Cortex of kidney (tissue), 1 donor: ENCODE measurements at places on chromosomes 2 and 18.

GRCh38 chr2:136310797-136311603 is 193.1 kb upstream of the CXCR4 start:
- DNase-seq = no peak

- DNase-seq = no peak
Measured at GRCh38 chr18:22701795-22702194, 231.3 kb upstream of the RBBP8 start.

GRCh38 chr2:232250246-232251175 is 128.0 kb upstream of the ALPP start:
- DNase-seq = no peak

GRCh38 chr2:222730366-222730999 is 59.0 kb downstream of the MOGAT1 start:
- DNase-seq = no peak

DNA sequence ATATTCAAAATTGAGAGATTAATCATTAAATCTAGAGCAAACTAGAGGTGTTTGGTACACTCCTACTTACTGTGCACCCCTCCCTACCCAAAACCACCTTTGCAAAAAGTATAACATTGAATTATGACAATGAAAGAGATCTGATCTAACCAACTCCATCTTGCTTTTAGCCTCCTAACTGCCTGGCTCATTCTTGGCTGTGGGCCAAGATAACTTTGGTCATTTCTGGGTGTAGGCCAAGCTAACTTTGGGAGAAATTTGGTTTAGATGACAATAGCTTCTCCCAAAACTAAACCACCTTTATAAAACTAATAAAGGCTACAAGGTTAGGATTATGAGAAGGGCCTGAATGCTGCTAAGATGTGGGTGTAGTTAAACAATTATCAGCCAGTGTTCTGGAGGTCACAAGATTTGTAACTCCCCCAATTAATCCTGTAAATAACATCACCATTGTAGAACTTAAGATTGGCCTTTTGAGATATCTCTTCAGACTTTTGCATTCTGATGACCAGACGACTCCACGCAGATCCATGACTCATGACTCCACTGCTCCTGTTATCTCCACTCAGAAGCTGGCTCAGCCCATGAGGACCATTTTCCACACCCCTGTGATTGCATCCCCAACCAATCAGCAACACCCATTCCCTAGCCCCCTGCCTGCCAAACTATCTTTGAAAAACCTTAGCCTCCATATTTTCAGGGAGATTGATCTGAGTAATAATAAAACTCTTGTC is 160.2 kb downstream of the FBXO15 start:
- DNase-seq = no peak

DNA sequence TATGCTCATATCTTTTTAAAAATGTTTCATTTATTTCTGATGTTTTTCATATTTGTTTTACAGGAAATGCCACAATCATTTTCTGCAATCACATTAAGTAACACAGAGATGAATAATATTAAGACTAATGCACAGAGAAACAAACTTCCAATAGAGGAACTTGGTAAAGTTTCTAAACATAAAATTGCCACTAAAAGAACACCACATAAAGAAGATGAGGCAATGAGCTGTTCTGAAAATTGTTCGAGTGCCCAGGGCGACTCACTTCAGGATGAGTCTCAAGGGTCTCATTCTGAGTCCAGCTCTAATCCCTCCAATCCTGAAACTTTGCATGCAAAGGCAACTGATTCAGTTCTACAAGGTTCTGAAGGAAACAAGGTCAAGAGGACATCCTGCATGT is 70.4 kb downstream of the APLF start:
- no peak for DNase-seq

DNA sequence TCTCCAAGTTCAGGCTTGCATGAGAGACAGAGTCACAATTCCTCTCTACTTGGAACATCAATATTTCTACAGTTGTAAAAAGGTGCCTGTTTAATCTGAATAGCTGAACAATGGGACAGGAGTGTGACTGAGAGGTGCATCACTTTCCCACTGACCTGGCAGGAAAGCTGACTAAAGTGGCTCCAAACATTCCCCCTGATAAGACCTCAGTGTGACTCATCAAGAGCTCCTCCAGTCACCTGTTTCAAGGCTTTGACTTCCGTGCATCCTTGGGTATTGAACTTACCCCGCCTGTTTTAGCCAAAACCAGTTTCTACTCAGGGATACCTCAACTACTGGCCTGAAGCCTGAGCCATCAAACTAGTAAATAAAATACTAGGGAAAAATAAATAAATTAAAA is 453.9 kb upstream of the DDX18 start:
- no peak for DNase-seq

DNA sequence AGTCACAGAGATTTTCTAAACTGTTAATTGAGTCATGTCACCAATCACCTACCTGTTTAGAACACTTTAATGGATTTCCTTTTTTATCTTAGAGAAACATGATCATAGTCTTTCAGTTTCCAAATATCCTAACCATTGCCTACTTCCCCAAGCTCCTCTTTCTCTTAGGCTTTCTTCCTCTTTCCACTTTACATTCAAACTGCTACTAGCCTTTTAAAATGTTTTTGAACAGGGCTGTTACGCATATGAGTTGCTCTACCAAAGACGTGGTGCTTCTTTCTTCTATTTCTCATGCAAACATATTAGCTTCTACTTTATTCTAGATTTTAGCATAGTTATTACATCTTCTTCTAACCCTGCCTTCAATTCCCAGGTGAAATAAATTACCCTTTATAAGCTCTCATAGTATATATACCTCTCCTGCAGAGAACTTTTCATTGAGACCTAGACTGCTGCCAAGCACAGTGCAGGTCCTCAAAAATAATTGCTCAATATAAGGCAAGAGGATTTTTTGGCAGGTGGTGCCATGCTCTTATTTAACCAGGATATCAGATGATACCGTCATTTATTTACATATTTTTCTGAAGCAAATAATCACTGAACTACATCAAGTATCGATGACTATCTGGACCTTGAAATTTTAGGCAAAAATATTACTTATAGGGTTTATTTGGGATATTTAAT is 937.1 kb downstream of the TSN start:
- no peak for DNase-seq

DNA sequence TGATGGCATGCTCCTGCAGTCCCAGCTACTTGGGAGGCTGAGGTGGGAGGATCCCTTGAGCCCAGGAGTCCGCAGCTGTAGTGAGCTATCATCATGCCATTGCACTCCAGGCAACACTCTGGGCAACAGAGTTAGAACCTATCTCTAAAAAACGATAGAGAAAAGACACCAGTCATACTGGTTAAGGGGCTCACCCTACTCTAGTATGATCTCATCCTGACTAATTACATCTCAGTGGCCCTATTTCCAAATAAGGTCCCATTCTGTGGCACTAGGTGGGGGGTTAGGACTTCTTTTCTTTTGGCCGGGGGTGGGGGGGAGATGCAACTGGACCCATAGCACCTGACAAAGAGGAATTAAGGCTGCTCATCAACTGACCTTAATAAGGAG is 163.2 kb upstream of the NCK2 start:
- no peak for DNase-seq

DNA sequence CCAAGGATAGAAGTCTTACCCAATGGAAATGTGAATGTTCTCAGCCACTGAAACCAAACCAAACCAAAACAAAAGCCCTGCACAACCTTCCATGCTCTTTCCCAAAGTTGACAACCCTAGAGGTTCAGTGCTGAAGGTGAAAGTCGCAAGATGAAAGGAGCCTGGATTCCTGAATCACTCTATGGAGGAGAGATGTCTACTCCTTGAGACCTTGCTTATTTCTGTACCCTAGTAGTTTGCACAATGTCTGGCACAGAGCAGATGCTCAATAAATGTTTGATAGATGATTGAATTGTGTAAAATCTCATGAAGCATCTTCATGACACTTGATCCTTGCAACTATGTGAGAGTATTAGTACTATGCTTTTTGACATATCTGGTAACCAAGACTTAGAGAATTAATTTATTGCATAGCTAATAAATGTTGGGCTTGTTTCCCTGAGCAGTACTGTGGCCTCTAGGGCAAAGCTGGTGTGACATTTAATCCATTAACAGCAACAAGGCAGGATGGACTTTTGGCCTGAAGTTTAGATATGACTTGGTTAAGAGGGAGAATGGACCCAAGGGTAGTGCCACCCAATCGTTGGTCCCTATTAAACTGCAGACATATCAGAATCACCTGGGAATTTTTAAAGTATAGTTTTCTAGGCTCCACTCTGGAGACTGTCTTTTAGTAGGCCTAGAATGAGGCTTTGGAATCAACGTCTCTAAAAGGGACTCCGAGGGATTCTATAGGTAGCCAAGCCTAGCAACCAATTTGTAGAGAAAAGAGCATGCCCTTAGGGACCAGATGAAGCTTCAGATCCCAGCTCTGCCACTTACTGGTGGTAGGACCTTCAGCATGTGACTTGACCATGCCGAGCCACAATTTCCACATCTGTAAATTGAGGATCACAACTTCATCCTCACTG is 145.9 kb downstream of the DDX1 start:
- DNase-seq = no peak

DNA sequence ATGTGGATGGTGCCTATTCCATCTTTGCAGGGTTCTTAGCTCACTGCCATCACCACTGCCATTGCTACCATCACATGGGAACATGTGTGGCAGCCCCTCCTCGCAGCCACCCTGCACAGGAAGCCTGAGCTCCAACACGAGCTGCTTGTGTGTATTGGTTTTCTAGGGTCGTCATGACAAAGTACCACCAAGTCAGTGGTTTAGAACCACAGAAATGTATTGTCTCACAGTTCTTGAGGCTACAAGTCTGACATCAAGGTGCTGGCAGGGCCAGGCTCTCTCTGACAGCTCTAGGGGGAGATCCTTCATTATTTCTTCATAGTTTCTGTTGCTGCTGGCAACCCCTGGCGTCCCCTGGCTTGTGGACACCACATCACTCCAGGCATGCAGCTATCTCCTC is 10.3 kb upstream of the IL1R2 start:
- no peak for DNase-seq

GRCh38 chr18:49076654-49077166 is 125.9 kb upstream of the SMAD7 start:
- DNase-seq = no peak

DNA sequence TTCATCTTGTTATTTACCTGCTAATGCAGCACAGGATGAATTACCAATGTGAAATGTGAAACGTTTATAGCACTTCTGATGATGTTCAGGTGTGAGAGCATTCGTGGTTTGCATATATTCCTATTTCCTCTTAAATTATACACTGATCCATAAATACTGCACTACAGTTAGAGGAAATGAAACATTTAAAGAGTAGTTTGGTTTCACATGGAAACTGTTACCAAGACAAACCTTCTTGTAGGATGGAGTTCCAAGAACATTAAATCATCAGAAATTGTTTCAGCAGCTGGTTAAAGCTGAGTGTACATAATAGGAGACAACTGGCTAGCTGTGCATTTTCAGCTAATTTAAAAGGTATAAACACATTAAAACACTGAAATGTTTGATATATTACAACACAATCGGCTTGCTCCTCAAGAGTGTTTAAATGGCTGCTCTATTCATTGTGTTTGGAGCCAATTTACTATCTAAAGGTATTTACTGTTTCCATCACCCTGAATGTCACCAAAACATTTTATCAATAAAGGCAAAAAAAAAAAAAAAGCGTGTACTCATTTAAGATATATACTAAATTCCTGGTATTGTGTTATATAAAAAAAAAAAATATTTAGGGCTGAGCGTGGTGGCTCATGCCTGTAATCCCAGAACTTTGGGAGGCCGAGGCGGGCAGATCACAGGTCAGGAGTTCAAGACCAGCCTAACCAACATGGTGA is 100.6 kb downstream of the DYM start:
- no peak for DNase-seq

DNA sequence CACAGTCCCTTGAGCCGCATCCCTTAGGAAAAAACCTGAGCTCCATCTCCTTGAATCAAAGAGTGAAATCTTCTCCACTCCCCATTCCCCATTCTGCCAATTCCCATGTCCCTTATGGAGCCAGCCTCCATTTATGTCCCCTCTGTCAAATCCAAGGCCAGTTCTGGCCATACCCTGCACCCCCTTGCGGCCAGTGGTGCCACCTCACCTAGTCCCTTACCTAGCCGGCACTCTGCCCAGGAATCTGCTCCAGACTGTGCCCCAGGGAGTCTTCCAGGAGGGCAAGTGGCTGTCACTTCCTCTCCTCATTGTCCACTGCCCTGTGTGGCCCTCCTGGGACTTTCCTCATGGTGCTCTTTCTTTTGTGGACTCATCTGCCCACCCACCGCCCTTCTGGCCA is 195.4 kb upstream of the RMP24 start:
- DNase-seq = no peak

DNA sequence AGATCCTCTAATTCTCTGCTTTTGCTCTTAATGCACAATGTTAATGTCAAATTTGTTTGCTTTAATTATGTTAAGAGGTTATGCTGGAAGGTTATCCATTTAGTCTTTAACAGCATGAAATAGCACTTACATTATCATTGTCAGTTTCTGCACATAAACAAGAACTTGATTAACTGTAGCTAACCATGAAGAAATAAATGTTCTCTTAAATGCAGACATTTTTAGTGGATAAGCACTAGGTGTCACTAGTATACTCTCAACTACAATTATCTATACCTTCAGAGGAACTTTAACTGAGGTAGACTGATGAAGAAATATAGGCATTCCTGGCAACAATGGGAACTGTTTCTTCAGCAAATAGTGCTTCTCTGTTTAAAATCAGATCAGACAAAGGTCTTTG is 178.8 kb upstream of the CHST9 start:
- DNase-seq = no peak

- no peak for DNase-seq
Measured at GRCh38 chr18:51666763-51667191, 469.3 kb upstream of the MEX3C start.

GRCh38 chr2:238069021-238069709 is 8.4 kb downstream of the SCLY start:
- no peak for DNase-seq

GRCh38 chr2:241863536-241863954 is 4.9 kb upstream of the PDCD1 start:
- DNase-seq = no peak

DNA sequence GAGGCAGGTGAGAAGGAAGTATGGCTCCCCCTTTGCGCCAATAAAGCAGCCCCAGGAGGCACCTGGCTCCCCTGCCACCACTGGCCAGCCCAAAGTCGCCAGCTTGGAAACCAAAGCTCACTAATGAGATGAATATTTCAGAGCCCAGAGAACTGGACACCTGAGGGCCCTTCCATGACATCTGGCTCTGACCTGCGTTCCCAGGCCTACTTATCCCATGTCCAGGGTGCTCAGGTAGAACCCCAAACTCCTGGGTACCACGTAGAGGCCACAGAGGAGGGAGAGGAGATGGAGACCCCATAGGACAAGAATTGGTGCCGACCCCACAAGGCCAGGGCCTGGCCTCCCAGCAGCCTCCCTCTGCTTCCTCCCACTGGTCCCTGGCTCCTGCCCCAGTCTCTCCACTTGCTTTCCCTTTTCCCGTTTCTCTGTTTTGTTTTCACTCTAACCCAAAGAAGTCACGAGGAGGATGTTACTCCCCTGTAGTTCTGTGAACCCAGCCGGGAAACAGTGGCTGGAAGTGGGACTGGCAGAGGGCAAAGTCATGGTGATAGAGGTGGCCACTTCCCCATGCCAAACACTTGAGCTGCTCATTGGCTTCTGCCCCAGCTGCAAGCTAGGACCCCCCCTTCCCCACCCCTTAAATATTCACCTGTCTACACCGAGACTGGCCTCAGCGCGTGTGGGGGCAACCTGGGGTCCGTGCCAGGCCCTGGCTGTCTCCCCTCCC is 820 bp downstream of the TMBIM1 start:
- no peak for DNase-seq
